ENCODE measurements at places on chromosomes 11 and 22. TPM values are rescaled to one million over a fixed set of nuclear protein-coding genes. Genes with fewer than 3 reads are reported as not detected.

- DNase-seq: peak; percentile 81
These were observed 4.6 kb downstream of the MYH9 start for GRCh38 chr22:36383110-36383581.

DNA sequence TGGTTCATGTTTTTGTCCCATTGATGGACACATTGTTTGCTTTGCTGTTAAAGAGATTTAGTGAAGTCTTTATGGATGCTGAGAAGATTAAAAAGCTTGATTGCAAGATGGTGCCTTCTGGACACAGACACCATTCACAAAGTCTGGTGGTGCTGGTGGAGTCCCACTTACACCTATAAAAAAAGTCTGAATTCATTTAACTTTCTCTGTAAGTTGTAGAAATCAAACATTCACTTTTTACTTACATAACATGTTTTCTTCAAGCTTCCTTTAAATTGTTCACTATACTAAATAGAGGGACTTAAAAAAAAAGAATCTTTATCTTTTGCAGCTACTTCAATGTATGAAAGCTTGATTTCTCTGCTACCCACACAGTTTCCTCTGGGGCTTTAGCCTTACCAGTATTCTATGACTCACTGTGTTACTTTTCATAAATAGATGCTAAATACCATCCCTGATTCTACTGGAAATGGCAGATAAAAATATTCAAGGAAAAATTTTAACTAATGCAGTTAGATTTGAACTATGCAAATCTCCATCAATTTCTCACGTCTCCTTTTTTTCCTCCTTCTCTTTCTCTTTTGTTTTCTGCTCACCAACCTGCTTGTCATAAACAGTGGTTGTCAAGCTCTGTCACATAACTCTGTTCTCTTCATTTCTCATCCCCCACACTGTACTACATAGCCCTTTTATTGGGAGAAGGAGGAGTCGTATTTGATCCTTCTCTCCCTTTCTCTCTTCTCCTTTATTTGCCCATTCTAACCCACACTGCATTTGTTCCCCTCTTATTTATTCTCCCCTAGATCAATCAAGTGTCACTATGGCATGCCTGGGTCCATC lies 89.7 kb downstream of the FAM76B start:
- DNase-seq: no peak

GRCh38 chr22:26671317-26672059 lies 14.1 kb downstream of the MIAT start:
- peak; percentile 91 for DNase-seq

DNA sequence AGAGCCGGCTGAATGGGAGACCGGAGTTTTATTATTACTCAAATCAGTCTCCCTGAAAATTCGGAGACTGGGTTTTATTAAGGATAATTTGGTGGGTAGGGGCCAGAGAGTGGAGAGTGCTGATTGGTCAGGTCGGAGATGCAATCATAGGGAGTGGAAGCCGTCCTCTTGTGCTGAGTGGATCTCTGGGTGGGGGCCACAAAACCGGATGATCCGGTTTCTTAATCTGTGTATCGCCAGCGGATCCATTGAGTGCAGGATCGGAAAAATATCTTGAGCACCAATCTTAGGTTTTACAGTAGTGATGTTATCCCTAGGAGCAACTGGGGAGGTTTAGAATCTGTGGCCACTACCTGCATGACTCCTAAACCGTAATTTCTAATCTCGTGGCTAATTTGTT lies 886 bp upstream of the NIPSNAP1 start:
- no peak for DNase-seq

- no peak for DNase-seq
These were observed 483.3 kb upstream of the ARHGAP42 start for GRCh38 chr11:100203789-100204188.

- no peak for DNase-seq
These were observed 57.9 kb upstream of the PARVA start for GRCh38 chr11:12319461-12319951.

- DNase-seq: no peak
These were observed 4.4 kb downstream of the PGGHG start for GRCh38 chr11:293271-293851.

- DNase-seq: no peak
These were observed 42.6 kb downstream of the GNB1L start for GRCh38 chr22:19811811-19812771.

DNA sequence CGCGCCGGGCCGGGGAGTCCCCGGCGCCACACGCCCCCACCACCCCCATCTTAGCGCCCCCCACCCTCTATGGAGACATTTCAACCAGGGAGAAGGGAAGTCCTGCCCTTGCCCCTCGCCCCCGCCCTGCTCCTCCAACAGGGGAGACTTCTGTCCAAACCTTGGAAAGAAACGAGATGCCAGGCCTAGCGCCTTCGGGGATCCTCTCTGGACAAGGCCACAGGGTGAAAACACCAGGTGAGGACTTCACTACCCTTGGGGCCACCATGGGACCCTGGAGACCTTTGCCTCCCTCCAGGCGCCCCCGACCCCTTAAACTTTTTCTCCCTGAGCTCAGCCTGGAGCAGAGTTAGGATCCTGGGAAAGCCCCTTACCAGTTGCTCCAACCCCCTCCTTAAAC lies 11.6 kb upstream of the NPAS4 start:
- no peak for DNase-seq

- no peak for DNase-seq
These were observed 93.2 kb upstream of the APOA1 start for GRCh38 chr11:116930586-116930985.

DNA sequence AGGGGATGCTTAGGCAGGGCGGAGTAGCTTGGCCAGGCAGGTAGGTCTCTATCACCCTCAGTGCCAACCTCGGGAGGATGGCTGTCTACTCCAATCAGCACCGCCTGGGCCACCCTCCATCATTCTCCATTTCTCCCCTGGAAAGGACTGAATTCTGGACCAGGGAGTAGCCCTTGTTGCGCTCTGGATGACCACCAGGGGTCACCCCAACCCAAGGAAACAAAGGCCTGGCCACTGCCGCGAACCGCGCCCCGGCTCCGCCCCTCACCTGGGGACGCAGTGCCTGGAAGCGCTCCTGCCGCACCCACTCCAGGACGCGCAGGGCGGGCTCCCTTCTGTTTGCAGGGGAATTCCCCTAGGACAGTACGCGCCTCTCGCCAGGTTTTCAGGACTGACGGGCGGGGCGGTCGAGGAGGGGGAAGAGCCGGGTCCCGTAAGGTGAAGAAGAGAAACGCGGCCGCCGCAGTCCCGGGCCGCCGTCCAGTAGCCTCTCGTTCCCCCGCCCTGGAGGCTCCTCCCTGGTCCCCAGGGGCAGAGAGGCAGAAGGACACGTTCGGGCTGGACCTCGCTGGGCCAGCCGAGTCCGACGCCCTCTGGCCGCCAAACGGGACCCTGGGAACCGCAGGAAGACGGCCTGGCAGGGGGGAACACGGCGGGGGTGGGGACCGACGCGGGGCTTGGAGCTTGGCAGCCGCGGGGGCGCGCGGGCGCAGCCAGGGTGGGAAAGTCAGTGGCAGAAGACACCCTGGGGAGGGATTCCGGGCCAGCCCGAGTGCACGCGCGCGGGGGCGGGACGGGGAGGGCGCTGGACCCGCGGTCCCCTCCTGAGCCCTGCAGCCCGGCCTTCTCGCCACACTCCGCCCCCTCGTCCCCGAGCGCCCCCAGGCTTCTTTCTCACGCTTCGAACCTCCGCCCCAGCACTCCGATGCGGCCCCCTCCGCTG lies 7.1 kb downstream of the SCN4B start:
- DNase-seq: peak; percentile 69

GRCh38 chr22:43395086-43395695 lies 16.6 kb upstream of the MPPED1 start:
- DNase-seq: no peak

DNA sequence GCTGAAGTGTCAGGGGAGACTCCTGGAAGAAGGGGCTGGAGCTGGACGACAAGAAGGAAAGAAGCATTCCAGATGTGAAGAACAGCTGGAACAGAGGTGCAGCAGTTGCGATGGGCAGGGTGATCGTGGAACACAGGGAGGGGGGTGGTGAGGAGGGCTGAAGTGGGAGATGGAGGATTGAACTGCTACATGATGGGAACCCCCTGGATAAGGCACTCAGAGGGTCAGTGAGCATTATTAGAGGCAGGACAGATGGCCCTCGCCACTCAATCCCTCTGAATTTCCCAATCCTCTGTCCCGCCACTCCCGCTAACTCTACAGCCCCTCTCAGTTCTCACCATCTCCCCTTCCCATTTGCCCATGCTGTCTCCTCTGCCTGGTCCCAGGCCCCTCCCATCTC lies 14.0 kb downstream of the SERPINH1 start:
- no peak for DNase-seq

DNA sequence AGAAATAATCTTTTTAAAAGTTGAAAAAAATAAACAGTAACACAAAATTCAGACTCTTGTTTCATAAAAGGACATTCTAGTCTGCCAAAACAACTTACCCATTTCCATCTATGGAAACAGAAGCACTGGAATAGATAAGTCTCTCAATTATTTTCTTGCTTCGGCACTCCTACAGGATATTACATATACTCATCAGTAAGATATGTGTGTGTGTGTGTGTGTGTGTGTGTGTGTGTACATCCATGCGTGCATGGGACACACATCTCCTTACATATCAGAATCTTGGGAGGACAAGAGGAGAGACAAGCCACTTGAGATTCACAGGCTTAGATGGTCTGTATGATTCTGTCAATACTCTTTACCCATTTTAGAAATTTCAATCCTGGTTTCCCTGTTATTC lies 144.6 kb downstream of the ATG16L2 start:
- no peak for DNase-seq

DNA sequence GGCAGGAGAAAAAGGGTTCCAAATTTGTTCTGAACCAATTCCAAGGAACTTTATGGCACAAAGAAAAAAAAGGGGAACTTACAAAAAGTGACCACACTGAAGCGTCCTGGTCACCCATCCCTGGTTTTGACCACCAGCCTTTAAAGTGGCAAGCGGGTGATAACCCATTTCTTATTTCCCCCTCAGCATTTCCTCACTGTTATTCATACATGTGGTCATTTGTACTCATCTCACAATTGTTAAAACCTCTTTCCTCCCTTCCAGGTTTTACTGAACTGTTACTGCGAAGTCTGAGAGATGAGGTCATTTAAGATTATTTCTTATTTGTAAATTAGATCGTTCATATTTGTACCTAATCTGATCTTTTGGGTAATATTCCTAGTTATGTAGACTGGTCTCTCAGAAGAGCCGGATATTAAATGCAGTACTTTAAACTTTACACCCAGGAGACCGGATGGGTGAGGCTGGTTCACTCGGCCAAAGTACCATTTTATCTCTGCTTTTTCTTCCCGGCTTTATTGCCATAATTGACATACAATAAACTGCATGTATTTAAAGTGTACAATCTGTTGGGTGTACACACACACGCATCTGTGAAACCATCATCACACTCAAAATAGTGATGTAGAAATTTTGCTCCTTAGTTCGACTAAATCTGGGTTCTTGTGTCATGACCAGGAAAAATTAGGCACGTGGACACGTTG lies 47.0 kb downstream of the CDPF1 start:
- no peak for DNase-seq

DNA sequence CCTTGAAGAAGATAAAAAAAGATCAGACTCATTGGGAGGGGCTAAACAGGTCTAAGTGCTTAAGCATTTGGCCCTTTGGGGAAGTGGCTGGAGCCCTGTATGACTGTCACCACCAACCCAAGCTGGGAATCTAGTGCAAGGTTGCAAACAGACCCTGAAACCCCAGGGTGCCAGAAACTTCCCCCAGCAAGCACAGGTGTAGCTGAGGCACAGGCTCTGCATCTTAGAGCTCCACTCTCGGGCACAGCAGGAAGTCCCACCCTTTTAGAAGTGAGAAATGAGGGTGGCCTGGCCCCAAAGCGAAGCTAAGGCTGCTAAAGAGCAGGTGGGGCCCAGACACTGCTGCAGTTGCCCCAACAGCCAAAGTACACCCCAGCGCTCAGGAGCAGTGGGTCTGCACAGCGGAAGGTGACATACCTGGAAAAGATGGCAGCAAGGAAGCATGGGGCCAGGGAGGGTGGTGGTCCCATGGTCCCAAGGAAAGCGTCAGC lies 5.8 kb upstream of the KDM2A start:
- DNase-seq: peak; percentile 24

The FOLR1 gene
- not detected for total RNA-seq

The CDHR5 gene
- total RNA-seq: not detected

The SLC29A2 gene
- 1.5 TPM for total RNA-seq

The TSPAN32 gene
- total RNA-seq: 299 TPM

The MS4A3 gene
- total RNA-seq: not detected

The ARFIP2 gene
- 51.4 TPM for total RNA-seq

The ZNF70 gene
- 7.4 TPM for total RNA-seq

The CRYBB3 gene
- 0.68 TPM for total RNA-seq

The OR10A2 gene
- not detected for total RNA-seq

The AMPD3 gene
- total RNA-seq: 6.8 TPM

The C1QTNF4 gene
- 2.0 TPM for total RNA-seq

The IGSF22 gene
- 0.83 TPM for total RNA-seq

The LAYN gene
- total RNA-seq: 0.94 TPM

The LAMTOR1 gene
- 62.9 TPM for total RNA-seq

The IGLL1 gene
- total RNA-seq: not detected

The RIC3 gene
- total RNA-seq: 4.7 TPM
